Thoracic aorta endothelial cell (primary cell): ENCODE measurements at places on chromosomes 7 and 10. TPM values are rescaled to one million over a fixed set of nuclear protein-coding genes. Genes with fewer than 3 reads are reported as not detected.

The KIF5B gene
- 254 and 255 TPM in 2 replicates for total RNA-seq

The VSTM4 gene
- total RNA-seq = 0.27 and 1.1 TPM in 2 replicates

The ATOH7 gene
- not detected in 2 replicates for total RNA-seq

The EMX2 gene
- total RNA-seq = 0.07 TPM in 1 of 2 replicates, not detected in the other

The RBP3 gene
- total RNA-seq = not detected in 2 replicates

The AS3MT gene
- total RNA-seq = 1.1 and 1.8 TPM in 2 replicates

The BLNK gene
- not detected in 2 replicates for total RNA-seq

The OR2A1 gene
- 0.22 TPM in 1 of 2 replicates, not detected in the other for total RNA-seq

The ZNF425 gene
- 1.0 and 1.2 TPM in 2 replicates for total RNA-seq

The NPSR1 gene
- not detected in 2 replicates for total RNA-seq

The CCL24 gene
- total RNA-seq = 0.53 TPM in 1 of 2 replicates, not detected in the other

The OSBPL3 gene
- total RNA-seq = 62.4 and 65.4 TPM in 2 replicates

The PNLIPRP3 gene
- not detected in 2 replicates for total RNA-seq

The COL26A1 gene
- total RNA-seq = not detected in 2 replicates

The FFAR4 gene
- not detected in 2 replicates for total RNA-seq
